Muscle of arm (tissue), 14 donors: ENCODE measurements at places on chromosomes 6 and 20.

GRCh38 chr6:75285283-75285639 is 669 bp upstream of the TMEM30A start:
- DNase-seq: peak; percentile 28

DNA sequence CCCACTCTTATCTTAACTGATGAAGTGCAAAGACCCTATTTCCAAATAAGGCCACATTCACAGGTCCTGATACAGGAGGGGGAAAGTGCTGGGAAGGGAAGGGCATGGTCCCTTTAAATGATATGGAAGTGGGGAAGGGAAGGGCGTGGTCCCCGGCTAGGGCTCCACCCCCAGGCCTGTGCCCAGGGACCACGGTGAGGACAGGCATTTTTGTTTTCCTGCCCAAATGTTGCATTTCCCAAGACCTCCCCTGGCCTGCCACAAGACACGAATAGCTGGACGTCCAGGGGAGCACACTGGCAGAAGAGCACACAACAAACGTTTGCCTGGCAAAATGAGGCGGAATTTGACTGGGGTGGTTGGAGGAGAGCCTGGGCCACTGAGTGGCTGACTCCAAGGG is 16.1 kb upstream of the HFE start:
- DNase-seq: no peak

DNA sequence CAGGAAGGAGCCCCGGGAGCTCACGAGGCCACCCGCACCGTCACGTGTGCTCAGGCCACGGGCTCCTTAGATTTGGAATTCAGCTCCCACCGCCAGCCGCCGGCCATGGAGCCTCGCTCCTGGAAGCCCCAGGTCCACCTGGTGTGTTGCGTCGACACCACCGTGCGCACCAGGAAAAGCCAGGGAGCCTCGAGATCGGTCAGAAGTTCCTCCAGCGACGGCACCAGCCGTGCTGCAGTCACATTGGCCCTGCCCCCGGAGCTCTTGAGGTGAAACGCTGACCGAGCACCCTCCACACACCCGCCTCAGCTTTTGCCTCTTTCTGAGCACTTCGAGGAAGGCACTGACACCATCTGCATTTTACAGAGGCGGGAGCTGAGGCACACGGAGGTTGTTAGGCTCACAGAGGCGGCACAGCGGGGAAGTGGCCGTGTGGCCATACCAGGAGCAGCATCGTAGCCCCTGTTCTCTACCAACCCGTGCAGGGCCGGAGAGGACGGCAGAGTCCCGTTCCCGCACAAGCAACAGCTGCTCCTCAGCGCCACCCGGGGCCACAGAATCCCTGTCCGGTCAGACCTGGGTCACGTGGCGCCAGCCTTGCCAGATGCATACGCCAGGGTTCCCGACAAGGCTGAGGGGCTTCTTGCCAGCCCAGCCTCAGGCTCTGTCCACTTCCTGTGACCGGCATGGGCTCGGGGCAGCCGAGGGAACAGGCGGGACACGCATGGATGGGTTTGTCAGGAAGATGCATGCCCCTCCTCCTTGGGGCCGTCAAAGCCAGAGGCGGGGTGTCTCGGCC is 7.6 kb downstream of the NKAIN4 start:
- no peak for DNase-seq

DNA sequence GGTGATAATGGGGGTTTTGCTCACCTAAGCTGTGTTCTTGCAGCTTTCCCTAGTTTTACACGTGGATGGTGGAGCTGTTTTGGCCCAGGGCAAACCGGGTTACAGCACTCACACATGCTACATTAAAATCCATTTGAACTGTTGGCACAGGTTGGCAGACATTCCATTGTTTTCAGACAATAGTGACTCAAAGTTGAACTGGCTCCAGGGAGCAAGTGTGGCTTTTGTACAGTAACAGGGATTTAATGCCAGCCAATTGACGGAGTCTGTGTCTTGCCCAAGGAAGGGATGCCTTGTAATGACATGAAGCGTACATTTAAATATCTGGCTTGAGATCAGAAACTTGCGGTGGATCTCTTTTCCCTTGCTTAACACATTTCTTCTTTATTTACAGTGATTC is 183.1 kb downstream of the DTNBP1 start:
- no peak for DNase-seq

- no peak for DNase-seq
These were observed 108.8 kb downstream of the HUS1B start for GRCh38 chr6:548091-548490.

DNA sequence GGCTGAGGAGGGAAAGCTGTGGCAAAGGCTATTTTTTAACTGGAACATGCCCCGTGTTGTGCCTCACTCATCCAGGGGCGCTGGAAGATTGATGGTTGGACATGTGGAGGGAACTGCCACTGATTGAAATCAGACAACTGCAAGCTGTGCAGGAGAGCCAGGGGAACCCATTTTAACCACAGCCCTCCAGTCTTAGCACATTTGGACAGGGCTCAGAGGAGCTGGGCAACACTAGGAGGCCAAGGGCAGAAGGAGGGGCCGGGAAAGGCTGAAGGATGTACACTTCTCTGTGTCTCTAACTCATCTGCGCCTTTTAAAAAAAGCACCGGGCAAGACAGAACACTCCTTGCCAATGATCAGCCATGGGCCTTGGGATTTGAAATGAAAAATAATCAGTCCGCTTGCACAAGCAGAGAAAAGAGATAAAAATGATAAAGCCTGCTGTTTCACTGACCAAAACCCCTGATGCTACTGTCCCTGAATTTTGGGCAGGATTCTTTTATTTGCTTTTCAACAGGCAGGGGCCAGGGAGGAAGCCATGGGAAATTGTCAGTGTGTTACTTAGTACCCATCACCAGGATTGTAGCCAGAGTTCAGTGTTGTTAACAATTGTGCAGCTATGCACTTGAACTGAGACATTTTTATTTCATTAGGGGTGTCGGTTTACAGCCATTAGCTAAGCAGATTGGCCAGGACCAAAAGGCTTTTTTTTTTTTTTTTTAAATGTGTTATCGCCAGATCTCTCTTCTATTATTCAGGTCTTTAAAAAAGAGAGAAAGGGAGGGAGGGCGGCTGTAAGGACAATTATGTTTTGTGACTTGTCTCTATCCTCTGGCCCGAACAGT is 109.3 kb upstream of the EYA4 start:
- no peak for DNase-seq

DNA sequence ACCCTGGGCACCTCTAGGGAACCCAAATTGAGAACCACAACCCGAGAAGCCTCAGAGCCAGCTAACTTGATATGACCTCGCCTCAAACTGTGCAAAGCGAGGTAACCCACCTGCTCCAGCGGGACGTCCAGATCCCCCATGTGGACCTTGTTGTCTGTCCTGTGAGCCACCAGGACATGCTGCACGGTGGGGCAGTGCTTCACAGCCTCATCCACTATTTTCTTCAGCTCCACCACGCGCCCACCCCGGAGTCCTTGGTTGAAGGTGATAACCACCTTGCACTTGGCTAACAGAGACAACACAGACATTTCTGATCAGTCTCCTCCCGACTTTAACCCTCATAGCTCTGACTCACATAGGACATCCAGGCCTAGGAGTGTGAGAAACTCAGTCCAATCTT is 30.8 kb upstream of the APMAP start:
- no peak for DNase-seq
